ENCODE measurements at places on chromosomes 2 and 18. TPM values are rescaled to one million over a fixed set of nuclear protein-coding genes. Genes with fewer than 3 reads are reported as not detected.

The CYP27A1 gene
- total RNA-seq: 17.7 TPM

The HRH4 gene
- total RNA-seq: not detected

The CROCC2 gene
- under 0.01 TPM for total RNA-seq

The BOLL gene
- total RNA-seq: 2.6 TPM

The REEP1 gene
- total RNA-seq: 24.0 TPM
